ENCODE measurements at places on chromosomes 1 and 21.

DNA sequence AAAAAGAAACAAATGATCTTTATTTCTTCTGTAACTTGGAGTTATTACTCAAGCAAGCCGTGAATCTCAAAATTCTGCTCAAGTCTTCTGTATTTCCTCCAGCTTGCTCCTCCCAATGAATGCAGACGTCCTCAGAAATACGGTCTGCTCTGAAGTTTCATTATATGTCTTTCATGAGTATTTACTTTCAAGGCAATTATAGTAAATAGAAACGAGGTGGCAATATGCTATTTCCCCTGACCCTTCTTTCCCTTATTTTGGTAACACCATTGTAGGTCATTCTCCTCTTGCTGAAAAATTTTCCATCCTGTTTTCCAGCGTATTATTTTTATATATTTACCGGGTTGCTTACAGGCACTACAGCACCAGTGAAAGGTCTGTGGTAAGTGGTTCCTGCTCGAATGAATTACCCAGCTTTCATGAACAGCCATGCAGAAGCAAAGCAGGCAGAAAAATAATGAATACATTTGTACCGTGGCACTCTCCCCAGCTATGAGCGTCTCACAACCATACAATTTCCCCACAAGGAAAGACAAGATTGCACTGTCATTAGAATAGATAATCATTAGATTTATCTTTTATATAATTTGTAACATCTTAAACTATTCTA is 350.9 kb upstream of the PKN2 start:
- no peak for DNase-seq

DNA sequence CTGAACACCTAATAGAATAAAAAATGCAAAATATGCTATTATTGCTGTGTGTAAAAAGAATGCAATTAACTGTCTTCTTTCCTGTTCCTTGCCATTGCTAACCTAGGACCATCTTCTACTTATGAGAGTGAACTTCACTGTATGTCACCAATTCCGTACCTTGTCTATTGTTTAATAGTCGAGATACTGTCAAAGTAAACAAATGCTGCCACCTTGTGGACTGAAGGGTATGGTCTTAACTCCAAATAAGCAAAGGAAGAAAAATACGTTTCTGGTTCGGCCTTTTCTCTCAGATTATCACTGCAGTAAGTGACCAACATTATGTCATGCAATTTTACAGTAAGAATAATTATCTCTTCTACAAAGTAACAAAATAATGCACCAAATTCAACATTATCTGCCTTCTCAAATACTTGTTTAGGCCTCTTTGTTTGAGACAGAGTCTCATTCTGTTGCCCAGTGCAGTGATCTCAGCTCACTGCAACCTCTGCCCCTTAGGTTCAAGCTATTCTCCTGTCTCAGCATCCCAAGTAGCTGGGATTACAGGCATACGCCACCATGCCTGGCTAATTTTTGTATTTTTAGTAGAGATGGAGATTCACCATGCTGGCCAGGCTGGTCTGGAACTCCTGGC is 133.4 kb downstream of the COP1 start:
- peak; percentile 57 for DNase-seq

DNA sequence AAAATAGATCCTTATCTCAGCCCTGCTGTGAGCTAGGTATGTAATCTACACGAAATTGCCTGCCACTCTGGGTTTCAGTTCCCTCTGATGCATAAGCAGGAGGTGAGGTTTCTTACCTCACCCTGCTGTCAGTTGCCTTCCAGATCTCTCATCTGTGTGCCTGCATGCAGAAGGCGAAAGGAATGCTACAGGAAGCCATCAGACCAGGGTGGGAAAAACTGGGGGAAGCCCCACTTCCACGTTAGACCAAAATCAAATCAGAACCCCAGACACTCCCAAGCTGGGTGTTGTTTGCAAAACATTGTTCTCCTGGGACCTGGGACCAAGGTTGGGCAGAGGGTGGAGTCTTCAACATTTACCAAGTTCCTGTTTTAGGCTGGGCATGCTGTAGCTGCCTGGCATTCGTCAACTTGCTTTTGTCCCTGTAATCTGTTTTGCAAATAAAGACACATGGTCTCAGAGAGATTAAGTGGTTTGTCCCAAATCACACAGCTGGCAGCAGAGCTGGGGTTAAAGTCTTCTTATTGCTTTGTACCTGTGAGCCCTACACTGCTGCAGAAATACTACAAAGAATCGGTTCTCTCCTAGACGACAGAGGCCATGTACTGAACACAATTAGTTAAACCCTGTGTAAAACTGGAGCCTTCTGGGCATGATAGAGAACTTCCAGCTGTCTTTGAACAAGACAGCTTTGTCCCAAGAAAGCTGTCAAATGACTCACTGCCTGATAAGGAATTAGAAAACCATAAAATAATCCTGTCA is 389.7 kb upstream of the RUNX1 start:
- DNase-seq, result no peak

DNA sequence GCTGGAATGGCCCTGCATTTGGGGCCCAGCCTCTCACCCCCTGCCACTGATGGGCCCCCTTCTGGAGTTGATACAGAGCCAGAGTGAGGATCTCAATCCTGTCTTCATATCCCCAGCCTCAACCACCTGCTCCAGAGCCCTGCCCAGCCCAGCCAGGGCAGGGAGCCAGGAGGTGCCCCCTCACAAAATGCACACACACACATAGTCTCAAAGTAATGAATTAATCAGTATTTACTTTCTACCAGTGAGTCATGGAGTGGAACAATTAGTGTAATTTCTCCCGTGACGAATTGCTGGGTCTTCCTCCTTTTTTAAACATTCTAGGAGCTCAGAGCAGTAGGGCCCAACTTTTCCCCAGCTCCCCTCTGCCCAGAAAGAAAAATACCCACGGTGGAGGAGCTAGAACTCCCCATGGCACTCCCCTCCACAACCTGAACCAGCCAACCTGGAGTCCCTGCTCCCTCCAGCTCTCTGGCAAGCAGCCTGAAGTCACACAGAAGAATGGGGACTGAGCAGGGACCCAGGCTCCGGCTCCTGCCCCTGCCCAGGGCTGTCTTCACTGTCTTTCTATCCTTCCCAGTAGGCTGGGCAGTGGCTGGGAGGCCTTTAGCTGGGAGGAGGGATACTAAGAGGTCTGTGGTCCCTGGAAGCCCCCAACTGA is 29.3 kb downstream of the SDC3 start:
- no peak for DNase-seq

GRCh38 chr1:10196976-10197375 is 13.4 kb upstream of the KIF1B start:
- no peak for DNase-seq

GRCh38 chr1:100713626-100714025 is 5.9 kb upstream of the VCAM1 start:
- no peak for DNase-seq

DNA sequence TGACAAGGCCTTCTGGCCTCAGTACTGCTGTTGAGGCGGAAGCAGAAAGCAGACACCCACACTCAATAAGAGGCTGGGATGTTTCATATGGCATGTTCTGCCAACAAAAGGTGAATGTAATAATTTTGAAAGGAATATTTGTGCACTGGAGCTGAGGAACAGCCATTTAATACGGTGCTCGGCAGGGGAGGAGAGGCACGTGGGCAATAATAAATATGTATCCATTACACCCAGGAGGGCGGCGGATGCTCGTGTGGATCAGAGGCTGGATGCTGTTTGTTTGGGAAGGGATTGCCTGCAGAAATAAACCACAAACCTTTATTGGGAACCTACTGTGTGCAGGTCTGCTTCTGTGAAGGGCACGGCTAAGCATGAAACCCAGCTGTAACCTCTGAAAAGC is 92.0 kb downstream of the VWA5B1 start:
- no peak for DNase-seq

DNA sequence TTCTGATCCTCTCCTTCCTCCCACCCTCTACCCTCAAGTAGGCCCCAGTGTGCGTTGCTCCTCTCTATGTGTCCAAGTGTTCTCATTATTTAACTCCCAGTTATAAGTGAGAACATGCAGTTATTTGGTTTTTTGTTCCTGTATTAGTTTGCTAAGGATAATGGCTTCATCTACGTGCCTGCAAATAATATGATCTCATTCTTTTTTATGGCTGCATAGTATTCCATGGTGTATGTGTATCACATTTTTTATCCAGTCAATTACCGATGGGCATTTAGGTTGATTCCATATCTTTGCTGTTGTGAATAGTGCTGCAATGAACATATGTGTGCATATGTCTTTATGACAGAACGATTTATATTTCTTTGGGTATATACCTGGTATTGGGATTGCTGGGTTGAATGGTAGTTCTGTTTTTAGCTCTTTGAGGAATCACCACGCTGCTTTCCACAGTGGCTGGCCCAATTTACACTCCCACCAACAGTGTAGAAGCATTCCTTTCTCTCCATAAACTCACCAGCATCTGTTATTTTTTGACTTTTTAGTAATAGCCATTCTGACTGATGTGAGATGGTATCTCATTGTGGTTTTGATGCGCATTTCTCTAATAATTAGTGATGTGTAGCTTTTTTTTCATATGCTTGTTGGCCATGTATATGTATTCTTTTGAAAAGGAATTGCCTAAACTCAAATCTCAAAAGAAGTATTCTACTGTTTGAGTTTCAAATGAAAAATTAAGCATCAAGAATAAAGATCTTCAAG is 116.9 kb downstream of the ETS2 start:
- DNase-seq, result no peak

DNA sequence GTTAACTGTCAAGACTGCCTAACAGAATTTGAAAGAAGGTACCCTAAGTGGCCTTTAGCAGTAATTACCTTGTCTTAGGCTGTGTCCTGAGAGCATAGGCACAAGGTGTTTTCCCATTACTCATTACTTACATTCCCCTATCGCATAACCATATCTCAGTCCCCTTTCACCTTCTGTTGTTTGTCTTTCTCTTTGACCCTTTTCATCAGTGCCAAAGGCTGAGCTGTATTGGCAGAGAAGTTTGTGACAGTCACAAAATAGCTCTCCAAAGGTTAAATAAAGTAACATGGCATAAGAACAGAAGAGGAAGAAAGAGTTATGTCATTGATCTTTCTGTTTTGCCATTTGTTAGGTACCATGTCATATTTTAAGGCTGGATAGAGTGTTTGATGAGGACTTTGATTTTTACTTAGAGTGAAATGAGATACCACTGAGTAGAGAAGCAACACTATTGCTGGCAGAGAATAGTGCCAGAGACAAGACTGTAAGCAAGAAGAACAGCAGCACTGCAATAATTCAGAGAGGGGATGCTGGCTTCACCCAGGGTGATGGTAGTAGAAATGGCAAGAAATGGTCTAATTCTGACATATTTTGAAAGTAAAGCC is 497.8 kb downstream of the TTLL7 start:
- DNase-seq, result no peak

Data from cerebellum (tissue), 4 donors.